ENCODE measurements at places on chromosomes 5 and 9.

- no peak for DNase-seq
These were observed 151.4 kb downstream of the HSD17B3 start for GRCh38 chr9:96150324-96151227.

DNA sequence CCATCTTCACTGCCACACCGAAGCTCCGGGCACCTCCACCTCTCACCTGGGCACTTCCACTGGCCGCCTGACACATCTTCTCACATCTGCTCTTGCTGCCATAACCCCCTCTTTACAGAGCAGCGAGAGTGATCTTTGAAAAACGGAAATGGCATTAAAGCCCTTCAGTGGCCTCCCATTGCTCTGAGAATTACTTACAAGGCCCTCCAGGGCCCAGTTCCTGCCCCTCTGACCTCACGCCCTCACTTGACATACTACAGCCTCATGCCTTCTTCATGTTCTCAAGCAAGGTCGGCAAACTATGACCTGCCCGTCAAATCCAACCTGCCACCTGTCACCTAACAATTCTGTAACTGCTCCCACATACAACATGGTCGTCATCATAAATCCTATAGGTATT is 187.3 kb downstream of the NR3C1 start:
- no peak for DNase-seq

- no peak for DNase-seq
These were observed 18.0 kb downstream of the MAP3K1 start for GRCh38 chr5:56833325-56833724.

GRCh38 chr5:159768243-159768642 is 148.0 kb upstream of the ADRA1B start:
- DNase-seq = no peak

DNA sequence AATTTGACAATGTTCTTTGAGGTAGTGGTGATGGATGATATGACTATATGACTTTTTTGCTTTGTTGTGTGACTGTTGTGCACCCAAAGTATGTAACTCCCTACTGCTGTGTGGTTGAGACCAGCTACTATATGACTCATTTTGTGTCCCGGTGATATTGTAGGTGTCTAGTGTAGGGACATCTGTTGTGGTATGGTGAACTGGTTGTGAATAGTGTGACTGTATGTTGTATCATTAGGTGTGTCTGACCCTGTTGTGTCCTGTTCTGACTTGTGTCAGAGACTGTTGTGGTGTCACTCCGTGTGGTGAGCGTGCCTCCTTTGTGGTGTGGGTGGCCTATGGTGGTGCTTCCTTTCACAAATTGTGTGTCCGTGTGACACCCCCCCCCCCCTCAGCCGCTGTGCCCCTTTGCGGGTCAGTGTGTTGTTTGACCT is 11.2 kb upstream of the CXXC5 start:
- no peak for DNase-seq

DNA sequence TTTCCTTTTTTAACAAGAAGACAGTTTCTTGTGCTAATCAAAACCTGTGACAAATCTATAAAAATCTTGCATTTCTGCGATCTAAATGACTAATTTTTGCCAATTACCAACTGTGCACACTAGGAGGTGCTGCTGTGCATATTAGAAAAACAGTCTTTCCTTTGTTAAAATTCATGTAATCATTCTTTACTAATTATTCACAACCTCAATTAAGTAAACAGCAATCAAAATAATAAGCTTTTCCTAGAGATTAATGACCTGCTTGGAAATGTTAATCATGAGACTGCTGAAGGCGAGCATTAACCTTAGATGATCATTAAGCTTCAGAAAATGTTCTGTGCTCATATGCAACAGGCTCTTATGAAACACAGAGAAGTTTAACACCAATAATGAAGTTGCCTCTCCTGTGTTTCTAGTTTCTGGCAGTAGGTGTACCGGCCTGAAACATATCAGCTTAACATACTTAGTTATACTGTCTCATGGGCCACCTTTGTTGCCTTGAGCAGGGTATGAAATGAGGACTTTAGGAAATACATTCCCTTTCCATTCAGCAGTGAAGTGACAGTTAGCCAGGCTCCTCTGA is 17.7 kb downstream of the RFESD start:
- no peak for DNase-seq

DNA sequence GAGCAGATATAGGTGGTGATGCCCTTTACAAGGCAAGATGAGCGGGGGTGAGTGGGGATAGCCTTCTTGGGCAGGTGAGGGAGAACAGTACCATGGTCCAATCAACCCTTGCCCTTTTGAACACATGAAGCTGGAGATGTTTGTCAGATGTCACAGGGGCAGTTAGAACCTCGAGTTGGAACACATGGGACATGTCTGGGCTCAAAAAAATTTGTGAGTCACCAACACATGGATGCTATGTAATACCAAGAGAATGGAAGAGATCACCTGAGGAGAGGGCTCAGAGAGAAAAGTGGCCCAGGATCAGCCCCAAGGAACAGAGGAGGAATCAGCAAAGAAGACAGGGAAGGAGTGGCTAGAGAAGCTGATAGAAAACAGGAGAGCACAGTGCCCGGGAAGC is 4.7 kb downstream of the PHYKPL start:
- no peak for DNase-seq

DNA sequence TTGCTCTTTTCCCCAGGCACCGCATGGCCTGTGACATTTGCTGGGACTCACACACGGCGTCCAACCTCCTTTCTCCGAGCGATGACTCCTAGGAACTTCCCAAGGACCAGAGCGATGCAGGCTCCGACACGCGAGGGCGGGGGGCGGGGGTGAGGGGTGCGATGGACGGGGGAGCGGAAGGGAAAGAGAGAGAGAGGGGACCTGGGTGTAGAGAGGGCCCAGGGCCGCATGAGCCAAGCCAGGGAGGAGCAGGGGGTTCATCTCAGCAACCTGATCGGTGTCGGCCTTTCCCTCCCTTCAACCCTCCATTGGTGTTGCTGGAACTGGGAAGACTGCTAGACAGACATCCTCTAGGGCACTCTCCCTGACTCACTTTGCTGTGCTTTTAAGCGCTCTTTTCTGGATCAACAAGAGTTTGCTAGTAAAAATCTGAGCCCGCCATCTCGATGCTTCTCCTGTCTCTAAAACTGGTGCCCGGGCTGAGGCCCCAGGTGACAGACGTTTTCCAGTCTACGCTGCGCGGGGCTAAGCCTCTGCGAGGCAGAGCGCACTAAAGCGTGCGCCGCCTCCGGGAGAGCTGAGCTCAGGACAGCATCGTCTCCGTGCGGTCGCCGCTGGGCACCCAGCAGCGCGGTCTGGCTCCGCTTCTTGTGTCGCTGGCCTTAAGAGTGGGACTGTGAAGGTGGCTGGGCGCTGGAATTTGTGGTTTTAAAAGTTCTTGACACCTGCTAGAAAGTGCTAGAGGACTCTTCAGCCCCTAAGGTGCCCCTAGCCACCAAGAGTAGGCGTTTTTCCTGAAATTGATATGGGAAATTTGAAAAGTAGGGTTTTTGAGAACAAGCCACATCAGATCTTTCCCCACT is 1.0 kb upstream of the TSLP start:
- no peak for DNase-seq

- no peak for DNase-seq
These were observed 97.0 kb downstream of the MEF2C start for GRCh38 chr5:88785746-88786565.

DNA sequence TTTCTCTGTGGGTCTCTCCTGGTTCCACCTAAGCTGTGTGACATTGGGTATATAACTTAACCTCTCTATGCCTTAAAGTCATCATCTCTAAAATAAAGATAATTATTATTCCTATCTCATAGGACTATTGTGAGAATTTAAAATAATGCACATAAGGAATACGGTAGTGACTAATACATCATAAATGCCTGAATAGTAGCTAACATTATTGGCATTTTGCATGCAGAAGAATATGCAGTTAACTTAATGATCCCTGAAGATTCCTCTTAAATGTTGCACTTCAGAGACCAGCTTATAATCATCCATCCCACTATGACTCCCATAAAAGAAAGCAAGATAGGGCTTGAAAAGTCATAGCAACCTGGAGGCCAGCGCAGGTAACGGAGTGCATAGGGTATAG is 32.4 kb downstream of the OXCT1 start:
- DNase-seq = no peak

GRCh38 chr9:89592213-89592815 is 12.5 kb upstream of the GADD45G start:
- DNase-seq = no peak

DNA sequence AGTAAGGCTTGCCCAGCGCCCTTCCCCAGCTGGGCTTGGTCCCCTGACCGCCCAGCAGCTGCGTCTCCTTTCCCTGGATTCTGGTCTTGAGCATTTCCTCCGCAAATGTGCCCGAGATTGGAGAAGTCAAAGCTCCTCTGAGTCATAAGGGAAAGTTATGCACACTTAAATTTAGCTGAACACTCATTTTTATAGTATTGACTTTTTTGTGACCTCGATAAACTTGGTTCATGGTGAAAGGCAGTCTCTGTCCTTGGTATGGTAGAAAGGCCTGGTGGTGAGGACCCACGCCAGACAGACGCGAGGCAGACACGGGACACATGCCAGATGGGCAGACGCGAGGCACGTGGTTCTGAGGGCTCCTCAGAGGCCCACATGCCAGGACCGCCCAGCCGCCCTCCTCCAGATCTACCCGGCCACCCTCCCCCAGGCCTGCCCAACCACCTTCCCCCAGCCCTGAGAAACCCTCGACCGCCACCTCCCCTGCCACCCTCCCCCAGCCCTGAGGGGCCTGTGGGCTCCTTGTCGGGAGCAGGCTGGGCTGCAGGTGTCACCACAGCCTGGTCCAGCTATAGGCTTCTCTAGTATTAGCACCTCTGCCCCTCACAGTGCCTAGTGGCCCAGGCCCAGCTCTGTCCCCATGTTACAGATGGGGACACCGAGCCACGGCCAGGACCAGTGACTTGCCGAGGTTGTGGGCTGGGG is 60.9 kb upstream of the CACNA1B start:
- no peak for DNase-seq

- DNase-seq = no peak
These were observed 1633.8 kb downstream of the MAT2B start for GRCh38 chr5:165139262-165139661.

DNA sequence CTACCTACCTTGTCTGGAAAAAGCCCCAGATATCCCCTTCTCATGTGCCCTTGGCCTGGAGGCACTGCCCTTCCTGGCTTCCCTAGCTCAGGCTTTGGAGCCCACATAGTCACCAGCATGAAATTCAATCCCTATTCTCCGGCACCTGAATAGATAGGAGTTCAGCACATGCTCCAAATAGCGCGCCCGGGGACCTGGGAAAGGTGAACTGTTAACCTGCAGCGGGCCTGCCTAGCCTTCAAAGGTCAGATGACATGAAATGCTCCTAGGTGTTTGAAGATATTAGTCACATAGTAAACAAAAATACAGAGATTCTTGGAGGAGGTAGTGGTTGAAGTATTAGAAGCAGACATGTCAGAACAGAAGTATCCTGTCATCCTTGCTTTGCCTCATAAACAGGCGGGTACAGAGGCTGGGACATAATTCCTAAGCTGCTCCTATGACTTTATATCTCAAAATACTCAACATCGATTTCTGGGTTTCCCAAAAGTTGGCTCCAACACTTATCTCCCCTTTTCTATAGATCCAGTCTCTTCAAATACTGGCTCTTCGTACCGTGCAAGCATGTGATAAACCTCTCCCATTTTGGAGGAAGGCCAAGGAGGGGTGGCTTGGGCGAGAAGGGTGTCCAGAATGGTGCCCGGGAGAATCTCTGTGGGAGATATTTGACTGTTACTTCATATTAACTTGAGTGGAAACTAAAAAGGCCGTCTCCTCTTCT is 88.0 kb upstream of the ANKH start:
- no peak for DNase-seq

DNA sequence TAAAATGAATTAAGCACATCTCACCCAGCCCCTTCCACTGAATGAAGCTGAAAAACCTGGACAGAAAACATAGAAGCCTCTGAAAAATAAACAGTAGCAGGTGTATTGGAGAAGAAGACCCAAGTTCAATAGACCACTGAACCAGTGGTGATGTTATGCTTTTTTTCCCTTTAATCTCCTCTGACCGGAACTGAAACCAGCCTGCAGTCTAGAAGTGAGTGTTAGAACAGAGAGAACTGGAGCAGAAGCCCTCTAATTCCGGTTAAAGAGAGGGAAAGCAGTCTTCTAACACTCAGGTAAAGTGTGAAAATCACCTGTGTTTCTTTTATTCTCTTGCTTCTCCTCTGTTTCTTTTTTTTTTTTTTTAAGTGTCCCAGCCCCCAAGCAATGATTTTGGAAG is 83.5 kb upstream of the CCL21 start:
- DNase-seq = no peak

DNA sequence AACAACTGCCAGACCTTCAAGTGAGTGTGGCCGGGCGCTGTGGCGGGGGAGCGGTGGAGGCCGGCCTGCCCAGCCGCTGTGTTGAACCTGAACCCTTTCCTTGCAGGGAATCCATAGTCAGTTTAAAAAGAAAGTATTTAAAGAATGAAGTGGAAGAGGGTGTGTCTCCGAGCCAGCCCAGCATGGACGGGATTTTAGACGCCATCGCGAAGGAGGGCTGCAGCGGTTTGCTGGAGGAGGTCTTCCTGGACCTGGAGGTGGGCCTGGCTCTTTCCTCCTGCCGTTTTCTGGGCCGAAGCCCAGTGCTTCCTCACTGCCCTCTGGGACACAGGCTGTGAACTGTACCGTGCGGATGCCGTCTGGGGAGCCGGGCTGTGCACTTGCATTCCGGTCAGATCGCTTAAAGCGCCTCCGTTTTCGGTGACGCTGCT is 19.1 kb downstream of the EXOC3 start:
- DNase-seq = no peak

DNA sequence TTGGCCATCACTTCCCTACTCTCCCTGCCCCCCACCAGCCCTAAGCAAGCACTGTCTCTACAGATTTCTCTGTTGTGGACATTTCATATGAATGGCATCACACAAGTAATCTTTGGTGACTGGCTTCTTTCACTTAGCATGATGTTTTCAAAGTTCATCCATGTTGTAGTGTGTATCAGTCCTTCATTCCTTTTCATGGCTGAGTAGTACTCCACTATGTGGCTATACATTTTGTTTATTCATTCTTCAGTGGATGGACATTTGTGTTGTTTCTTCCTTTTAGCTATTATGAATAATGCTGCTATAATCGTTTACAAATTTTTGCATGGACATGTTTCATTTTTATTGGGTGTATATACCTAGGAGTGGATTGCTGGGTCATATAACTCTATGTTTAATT is 84.1 kb downstream of the DAP start:
- no peak for DNase-seq

- DNase-seq = no peak
These were observed 85.1 kb downstream of the AMBP start for GRCh38 chr9:113992994-113993393.

DNA sequence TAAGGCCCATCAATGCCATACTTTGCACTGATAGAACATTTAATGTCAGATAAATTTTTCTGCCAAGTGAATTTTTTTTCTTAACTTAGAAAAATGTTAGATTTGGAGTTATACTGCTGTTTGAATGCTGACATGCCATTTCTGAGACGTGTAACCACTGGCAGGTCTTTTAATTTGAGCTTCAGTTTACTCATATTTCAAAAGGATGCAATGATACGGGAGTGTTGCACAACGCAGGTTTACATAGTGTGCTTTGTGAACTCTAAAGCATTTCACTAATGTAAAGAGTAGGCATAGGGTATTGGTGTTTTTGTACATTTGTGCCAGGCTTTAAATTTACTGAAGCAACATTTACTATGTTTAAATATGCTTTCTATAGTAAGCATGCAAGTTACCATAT is 4.2 kb downstream of the ZBTB43 start:
- DNase-seq = no peak
